ENCODE measurements at places on chromosomes 6 and 20.
A peak's percentile ranks its signal among the peaks of the same experiment; 100 is the strongest.

GRCh38 chr6:40735121-40735520 is 148.0 kb upstream of the LRFN2 start:
- DNase-seq, result no peak

DNA sequence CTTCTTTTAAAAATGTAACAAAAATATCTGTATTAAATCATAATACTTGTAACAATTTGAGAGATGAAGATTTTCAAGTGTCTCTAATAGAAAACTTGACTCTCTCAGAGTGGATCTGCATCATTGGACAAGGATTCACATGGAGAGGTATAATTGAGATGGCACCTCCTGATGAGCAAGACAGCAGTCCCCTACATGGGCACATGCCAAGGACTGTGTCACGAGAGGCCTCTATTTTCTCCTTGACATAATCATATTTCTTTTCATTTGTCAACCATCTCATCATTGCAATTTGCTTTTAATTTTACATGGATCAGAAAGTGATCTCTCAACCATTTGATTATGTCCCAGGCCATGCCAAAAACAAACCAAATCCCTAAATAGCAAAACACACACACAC is 206.8 kb upstream of the THEMIS start:
- DNase-seq, result no peak

- no peak for DNase-seq
Observed at GRCh38 chr6:21864206-21864605, 270.7 kb downstream of the SOX4 start.

DNA sequence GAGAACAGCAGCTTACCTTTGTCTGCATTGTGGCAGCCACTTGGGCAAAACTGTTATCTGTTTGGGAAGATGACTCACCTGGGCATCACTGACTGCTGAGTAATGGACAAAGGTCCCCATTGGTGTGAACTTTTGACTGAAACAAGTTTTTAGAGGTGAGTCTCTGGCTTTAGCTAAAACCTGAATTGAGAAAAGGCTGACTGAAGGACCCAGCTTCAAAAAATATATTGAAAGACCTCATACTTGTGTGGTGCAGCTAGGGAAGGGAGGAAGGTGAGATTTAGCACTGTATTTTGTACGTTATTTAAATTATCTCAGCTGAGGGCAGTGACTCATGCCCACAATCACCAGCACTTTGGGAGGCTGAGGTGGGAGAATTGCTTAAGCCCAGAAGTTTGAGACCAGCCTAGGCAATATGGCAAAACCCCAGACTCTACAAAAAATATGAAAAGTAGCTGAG is 4.5 kb upstream of the CITED2 start:
- DNase-seq, result no peak

DNA sequence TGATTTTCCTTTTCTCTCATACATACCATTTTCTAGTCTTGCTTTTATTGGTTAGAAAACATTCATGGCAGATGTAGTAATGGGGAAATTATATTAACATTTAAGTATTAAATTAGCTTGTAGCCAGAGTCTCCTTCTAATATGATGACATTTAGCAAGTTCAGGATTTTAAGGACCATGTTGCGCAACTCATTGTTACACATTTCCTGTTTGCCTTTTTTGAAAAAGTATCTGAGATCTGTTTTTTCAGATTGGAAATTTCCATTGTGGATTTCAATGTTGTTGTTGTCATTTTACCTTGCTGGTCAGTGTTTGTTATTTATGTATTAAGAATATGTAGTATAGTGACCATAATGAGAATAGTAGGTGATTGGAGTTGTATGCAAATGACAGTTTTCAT is 38.7 kb downstream of the CDKAL1 start:
- no peak for DNase-seq

DNA sequence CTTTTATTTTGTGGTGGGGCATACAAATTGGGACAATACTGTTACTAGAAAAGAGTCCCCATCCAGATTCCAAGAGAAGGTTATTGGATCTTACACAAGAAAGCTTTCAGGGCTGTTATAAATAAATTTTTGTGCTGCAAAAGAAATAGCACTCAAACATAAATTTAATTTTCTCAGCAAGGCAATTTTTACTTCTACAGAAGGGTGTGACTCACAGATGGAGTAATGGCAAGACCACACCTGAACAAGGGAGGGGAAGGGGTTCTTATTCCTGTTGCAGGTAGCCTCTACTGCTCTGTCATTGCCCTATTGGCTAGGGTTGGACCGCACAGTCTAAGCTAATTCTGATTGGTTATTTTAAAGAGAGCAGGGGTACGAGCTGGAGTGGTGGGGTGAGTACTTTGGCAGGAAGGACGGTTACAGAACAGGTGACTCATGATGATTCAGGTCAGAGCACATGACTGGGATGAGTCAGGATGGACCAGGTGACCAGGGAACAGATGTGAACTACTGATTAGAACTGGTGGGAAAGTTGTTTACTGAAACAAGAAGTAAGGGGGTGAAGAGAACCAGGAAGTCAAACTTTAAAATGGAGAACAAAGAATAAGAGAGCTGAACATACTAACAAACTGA is 41.1 kb downstream of the CNR1 start:
- no peak for DNase-seq

DNA sequence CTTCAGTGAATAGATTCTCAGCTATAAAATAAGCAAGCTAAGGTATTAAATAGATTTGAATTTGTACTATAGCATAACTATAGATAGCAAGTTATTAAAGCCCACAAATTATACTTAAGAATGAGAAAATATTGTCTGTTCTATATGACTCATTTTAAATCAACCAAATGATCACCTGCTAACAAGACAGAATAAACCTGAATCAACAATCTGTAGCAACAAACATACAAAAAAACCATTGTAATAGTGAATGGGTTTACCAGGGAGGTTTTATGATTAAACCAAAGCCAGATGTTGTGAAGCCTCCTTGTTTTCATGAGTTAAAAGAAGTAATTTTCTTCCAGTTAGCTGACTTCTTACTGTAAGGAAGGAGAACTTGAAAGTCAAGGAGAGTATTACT is 71.9 kb upstream of the HTR1B start:
- DNase-seq, result no peak

- DNase-seq, result peak; percentile 65
Observed at GRCh38 chr6:33592595-33593413, 12.7 kb upstream of the BAK1 start.

DNA sequence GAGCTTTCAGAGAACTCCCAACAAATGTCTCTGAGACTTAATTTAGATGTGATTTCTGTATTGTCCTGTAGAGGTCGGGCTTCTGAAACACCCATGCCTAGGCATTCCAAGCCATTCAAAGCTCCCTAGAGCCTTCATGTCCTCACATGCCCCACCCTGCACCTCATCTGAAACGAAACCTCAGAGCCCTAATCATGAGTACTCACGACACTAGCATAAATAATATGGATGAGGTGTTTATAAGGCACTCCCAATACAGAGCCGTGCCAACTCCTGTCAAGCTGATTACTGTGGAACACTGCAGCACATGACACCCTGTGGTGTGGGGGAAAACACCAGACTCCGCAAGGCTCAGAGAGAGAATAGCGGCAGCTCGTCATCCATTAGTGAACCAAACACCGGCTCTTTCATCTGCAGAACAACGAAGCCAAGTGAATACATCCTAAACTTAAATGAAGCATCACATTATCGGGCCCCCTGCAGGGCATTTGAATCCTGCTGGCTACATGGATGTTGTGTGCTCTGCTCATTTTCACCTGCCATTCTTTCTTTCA is 83.8 kb downstream of the FNDC1 start:
- no peak for DNase-seq

- no peak for DNase-seq
Observed at GRCh38 chr6:490251-491037, 98.9 kb downstream of the IRF4 start.

DNA sequence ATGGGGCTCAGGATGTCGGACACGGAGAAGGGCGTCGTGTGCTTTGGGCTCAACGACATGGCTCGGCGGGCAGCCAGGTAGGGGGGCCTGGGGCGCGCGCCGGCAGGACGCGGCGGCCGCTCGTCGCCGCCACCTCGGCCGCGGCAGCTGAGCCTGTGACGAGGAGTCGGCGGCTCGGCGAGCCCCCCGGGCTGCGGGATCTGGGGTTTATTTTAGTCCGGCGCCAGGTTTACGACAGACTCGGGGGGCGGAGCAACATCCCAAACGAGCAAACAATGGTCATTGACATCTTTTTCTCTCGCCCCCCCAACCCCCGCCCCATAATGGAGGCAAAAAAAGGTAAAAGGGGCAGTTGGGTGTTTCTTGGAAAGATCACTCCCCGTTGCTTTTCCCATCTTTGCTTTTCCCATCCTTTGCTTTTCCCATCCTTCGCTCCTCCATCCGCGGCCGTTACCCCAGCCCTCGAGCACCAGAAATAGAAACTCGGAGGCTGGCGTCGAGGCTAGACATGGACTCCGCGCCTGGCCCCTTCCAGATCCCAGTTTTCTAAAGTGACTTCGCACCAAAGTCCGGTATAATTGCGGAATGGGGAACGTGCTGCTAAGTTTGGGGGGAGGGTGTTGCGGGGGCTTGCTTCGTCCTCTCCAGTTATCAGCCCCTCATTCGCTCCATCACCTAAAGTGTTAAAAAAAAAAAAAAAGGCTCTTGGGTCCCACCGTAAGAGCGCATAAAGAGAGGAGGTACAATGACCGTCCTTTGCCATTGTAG is at the start of gene NKX2-4:
Gene NKX2-4, minus strand, starts transcription at position 186 of the 768 bp plus-strand sequence. Its CDS starts 127 bp downstream, at position 59.
- no peak for DNase-seq

DNA sequence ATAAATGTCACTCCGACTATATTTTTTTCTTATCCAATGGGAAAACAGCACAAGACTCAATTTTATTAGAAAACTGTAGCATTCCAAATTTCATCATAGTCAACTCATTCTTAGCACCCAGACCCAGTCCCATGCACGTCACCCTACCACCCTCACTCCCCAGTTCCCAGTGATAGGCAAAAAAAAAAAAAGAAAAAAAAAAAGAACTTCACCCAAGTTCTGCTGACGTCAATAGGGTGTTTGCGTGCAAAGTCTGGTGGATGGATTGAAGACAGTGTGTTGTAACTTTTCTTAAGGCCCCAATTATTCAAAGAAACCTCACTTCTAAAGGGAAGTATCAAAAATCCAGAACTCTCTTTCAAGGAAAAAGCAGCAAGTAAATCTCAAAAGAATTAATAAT is 213.9 kb upstream of the PRDM1 start:
- no peak for DNase-seq

GRCh38 chr6:3473773-3474172 is 16.9 kb upstream of the SLC22A23 start:
- no peak for DNase-seq

DNA sequence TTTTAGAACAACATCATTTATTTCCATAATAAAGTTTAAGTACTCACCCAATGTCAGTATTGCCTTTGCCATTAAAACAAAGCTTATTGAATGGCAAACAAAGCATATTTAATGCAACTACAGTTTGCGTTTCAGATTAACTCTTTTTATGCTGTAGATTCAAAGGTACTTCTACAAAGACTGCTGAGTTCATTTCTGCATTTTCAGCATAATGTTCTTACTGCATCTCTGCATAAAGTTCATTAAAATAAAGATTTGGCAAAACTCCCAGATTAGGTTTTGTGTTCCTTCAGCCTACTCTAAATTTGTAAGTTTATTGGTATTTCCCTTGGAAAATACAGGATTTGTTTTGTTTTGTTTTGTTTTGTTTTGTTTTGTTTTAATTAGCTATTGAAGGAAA is 359.4 kb downstream of the ADGRB3 start:
- DNase-seq, result no peak

- no peak for DNase-seq
Observed at GRCh38 chr20:25008388-25009217, 16.1 kb upstream of the APMAP start.

- DNase-seq, result no peak
Observed at GRCh38 chr20:6920991-6921613, 153.6 kb downstream of the BMP2 start.

DNA sequence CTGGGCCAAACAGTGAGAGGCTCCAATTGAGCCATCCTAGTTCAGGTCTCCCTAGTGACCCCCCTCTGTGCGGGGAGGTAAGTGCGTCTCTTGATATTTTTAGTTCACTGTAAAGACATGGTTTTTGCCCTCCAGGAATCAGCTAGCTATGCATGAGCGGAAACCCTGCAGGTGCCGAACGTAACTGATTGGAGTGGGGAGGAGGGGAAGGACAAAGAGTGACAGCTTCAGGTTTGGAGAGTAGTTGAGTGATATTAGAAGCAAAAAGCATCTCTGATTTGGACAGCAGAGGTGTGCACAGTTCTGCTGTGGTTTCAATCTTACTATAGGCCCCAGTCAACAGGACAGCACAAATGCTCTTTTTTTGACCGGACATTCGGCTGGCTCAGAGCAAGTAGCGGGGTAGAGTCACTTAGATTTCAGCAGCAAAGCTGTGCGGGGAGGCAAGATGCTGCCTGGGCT is 31.8 kb downstream of the TBC1D7 start:
- no peak for DNase-seq

GRCh38 chr20:46173652-46174468 is 55.7 kb downstream of the CD40 start:
- no peak for DNase-seq

- no peak for DNase-seq
Observed at GRCh38 chr20:57759724-57760123, 49.9 kb upstream of the PMEPA1 start.

DNA sequence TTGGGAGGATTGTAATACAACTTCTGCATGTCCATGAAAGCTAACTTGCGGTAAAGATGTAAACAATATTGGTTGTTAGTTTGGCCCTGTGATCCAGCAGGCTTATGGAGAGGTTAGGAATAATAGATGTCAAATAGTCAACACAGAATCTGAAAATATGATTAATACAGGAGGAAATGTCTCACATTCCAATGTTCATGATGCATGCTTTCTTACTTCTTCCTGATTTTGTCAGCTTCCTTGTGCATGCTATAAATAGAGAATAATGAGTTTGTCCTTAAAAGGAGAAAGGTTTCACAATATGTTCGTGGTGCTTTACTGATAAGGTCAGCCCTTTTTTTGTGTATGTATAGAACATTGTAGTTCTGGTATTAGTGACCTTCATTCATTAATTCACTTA is 136.7 kb downstream of the MMUT start:
- DNase-seq, result no peak

- no peak for DNase-seq
Observed at GRCh38 chr6:18101271-18101670, 21.2 kb downstream of the NHLRC1 start.

DNA sequence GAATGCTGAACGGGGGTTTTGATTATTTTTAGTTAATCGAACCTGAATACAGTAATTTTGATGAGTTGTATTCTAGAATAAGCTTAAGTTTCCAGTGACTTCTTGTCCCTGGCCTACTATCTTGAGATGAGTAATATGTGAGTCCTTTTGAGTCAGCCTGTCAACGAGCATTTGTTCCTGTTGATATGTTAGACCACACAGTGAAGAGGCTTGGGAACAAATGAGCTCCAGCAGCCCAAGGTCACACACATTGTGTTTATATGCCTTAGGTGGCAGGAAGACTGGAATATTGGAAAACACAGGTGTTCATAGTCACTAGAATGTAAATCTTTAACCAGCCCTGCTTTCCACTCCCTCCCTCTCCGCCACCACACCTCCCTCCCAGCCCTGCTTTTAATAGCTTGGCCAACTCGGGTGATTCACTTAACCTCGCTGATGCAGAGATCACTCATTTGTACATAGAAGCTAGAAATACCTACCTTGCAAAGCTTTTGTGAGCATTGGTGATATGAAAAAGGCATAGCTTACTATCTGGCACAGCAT is 9.1 kb downstream of the SMPDL3A start:
- no peak for DNase-seq

GRCh38 chr6:11229655-11230046 is 2.8 kb downstream of the NEDD9 start:
- no peak for DNase-seq
